ENCODE measurements at places on chromosomes 4 and X. TPM values are rescaled to one million over a fixed set of nuclear protein-coding genes. Genes with fewer than 3 reads are reported as not detected.
A peak's percentile ranks its signal among the peaks of the same experiment; 100 is the strongest.

DNA sequence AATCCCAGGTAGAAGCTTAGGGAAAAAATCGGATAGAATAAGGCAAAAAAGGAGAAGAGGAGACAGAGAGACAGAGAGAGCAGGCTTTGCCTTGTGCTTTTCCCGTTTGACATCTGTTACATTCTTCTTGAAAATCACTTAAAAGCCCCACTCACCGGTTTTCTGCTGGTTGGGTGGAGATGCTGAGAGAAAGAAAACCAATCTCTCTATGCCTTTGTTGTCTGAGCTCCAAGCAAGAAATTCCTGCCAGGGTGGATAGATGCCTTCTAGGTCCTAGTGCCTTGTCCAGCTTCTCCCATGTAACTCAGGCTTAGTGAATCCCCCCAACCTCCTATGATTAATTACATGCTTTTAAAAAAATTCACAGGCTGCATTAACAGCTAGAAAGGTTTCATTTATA lies at the start of gene DCX:
Gene DCX (minus strand): TSS at position 210 of the 400 bp plus-strand sequence. CDS start 1,794 bp downstream, outside the sequence.
- no peak for DNase-seq

GRCh38 chrX:118353081-118353850 lies 7.4 kb downstream of the WDR44 start:
- no peak for DNase-seq

DNA sequence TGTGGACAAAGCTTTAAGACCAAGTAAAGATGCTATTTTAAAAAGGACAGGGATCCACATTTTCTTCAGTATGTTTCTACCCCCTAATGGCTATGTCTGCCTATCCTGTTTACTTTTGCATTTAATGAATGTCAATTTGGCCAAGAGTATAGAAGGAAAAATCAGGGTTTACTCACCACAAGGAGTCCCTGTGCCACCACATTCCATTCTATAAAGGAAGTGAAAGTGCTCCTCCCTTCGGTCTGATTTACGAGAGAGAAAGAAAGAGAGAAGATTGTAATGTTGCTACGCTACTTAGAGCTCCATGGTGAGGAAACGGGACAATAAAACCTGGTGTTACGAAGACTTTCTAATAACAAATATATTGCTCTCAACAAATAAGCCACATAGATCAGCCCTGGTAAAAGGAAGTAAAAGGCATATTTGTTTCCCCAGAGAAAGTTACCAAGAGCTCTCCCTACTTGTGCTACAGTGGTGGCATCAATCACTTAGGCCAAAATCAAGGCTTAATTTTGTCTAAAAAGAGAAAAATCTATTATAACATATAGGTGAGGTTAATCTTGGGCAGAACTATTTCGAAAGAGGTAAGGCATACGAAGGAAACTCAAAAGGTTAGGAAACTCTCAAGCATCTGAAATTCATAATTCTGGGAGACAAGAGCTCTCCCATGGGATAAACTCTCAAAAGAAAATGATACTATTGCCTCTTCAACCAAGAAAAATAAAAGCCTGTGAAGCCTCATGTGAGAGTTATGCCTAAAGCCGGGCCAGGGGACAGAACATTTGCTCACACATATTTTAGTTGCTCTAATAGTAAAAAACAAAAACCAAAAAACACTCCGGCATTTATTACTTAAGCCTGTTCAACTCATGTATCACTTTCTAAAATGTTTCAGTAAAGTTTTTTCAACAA lies 29.5 kb downstream of the TAPT1 start:
- DNase-seq = peak; percentile 23

GRCh38 chr4:10687526-10687925 lies 3.0 kb upstream of the CLNK start:
- DNase-seq = peak; percentile 10

GRCh38 chrX:45747905-45748304 lies 547.2 kb upstream of the DIPK2B start:
- no peak for DNase-seq

GRCh38 chrX:155028129-155028528 lies 1.5 kb downstream of the FUNDC2 start:
- DNase-seq = no peak

DNA sequence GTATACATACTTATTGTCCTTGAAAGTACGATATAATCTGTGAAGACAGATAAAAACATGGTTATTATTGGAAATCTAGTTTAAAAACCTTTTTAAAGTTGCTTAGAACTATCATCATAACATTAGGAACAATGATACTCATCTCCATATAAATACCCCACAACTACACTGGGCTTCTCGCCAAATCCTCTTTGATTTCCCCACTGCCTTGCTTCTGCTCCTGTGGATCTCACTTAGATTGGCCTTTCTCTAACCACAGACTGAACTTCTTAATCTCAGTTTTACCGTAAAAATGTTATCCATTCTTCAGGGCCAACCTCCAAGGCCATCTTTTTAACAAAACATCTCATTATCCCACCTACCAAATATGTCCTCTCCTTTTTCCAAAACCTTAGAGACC lies 77.6 kb downstream of the PRKG2 start:
- DNase-seq = no peak

- DNase-seq = peak; percentile 73
Observed at GRCh38 chrX:41002026-41002425, 83.2 kb upstream of the USP9X start.

DNA sequence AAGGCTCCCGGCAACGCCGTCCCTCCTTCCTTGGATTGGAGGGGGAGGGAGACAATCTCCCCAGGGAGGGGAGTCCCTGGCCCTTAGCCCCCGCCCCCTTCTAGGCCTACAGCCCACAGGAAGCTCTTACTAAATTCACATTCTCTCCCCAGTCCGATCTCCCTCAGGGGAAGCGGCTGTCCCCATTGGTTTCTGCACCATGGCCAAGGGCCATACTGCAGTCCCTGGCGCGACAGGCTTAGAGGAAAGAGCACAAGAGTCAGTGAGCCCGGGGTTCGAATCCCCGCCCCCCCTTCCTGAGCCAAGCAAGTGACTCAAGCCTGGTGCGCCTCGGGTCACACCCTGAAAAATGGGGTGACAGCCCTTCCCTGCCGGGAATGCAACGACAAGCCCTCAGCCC lies 1.1 kb downstream of the ABLIM2 start:
- DNase-seq = peak; percentile 93

GRCh38 chr4:127441571-127441970 lies 191.2 kb upstream of the INTU start:
- no peak for DNase-seq

- no peak for DNase-seq
Observed at GRCh38 chr4:74738464-74739143, 55.7 kb downstream of the BTC start.

DNA sequence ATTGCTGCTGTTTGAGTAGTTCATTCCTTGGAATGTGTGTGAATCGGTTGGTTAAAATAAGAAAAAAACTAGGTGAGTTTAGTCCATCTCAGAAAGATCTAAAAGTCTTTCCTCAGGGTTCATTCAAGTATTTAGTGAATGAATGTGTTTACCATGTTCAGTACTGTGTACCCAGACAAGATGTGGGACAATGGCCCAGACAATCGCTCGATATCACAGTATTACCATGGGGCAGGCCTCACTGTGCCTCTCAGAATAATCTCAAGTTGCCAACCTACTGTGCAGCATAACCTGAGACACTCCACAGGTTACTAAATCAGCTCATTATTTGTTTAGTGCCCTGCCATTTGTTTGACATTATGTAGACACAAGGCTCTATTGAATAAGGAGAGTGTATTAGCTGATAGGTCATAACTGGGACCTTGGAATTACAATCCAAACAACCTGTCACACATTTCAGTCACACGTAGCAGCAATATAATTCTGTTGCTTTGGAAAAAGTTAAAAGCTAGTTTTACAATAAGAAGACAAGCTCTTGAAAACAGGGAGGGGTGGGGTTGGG lies 24.9 kb upstream of the AMOT start:
- DNase-seq = no peak

GRCh38 chr4:111230265-111230664 lies 607.4 kb upstream of the PITX2 start:
- no peak for DNase-seq

DNA sequence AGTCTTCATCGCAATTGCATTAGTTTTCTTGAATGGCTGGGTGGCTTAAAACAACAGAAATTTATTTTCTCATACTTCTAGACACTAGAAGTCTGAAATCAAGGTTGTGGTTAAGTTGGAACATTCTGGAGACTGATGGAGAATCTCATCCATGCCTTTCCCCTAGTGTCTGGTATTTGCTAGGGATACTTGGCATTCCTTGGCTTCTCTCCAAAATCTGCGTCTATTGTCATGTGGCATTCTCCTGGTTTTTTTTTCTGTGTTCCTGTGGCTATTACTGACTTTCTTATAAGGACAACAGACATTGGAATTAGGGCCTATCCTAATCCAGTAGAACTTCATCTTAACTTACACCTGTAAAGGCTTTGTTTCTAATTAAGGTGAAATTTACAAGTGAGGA lies 272.8 kb upstream of the EPHA5 start:
- DNase-seq = no peak

DNA sequence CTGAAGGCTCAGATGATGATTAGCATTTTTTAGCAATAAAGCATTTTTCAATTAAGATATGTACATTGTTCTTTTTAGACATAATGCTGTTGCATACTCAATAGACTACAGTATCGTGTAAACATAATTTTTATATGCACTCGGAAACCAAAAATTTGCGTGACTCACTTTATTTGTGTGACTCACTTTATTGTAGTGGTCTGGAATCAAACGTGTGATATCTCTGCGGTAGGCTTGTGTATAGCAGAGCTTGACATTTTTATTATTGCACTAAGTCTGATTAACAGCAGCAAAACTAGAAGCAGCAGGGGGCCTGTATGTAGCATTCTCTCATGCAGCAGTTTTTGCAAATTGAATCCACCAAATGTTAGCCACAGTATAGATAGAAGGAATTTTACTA lies 119.1 kb upstream of the PRDX4 start:
- DNase-seq = peak; percentile 3

- no peak for DNase-seq
Observed at GRCh38 chr4:140719022-140719421, 37.2 kb downstream of the TBC1D9 start.

DNA sequence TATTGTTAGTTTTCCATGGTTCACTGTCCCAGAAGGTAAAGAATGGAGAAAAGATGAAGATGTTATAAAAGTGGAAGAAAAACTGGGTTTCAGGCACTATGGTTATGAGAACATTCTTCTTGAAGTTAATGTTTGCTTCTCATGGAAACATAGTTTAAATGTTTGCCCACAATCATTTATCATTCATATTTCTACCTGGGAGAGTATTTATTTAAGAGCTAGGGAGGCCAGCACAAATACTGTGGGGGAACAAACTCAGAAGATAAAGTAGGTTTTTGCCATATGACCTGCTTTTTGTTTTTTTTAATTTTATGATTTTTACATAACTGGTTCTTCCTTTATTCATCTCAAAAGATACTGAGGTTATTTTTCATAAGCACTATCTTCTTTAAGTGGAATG lies 96.8 kb downstream of the GC start:
- DNase-seq = no peak

- no peak for DNase-seq
Observed at GRCh38 chr4:176549161-176549865, 229.5 kb downstream of the SPCS3 start.

DNA sequence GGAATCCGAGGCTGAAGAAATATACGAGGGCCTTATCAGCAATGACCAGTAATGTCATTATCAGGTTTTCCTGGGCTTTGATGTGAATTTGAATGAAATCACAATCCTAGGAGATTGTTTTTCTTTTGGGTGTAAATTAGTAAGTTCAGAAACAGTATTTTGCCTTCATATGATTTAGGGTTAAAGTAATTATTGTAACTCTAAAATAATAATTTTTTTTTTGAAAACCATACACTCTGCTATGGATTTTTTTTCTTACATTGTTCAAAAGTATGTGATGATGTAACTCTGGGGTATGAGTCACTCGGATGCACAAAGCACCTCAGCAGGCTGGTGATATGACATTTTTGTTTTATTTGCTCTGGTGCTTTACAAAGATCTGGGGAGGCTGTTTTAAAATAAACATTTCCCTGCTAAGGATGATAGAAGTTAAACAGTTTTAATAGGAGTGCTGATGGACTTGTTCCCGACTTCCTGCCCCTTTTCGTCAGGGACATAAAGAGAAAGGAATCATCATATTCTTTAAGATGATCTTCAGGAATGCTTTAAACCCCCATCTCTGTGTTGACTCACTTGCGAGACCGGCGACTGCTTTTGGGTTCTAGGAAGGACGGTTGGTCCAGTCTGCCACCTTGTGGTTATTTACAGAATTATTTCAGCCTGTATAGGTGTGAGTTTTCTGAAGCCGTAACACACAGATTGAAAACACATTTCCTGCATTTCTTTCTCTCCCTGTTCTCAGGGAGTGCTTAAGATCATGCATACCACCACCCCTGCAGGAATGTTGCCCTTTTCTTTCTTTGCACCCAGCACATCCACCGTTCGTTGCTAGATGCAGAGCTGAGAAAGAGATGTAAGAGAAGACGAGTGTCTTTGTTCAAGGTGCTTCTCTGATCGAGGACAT lies 72.5 kb downstream of the RAPGEF2 start:
- peak; percentile 89 for DNase-seq

DNA sequence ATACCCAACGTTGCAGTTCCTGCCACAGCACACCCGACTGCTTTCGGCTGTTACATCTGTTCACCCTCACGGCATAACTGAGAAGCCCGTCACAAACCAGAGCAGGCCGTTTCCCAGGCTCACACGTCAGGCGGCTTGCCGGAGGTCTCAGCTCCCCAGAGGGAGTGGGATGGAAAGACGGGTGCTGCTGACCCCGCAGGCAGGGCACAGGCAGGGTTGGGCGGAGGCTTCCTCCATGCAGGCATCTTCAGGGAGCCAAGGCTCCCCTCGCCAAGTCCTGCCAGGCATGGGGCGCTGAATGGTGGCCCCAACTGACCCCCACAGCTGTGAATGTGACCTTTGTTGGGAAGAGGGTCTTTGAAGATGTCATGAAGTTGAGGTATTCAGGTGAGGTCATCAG lies 57.5 kb downstream of the ACOX3 start:
- peak; percentile 43 for DNase-seq

DNA sequence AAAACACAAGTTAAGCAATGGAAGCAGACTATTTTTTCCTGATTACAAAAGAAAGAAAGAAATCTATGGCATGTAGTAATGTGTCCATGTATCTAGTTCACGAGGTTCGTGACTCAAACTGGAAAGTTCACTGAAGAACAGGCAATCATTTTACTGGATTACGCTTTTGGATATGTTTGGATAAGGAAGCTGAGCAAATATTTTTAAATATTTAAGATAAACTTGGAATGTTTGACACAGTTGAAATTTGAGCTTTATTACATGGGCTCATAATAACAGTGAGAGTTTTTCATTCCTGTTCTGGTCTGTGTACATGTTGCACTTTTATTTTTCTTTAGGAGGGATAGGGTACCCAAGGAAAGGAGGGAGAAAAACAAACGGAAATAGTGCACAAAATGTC lies 244.2 kb upstream of the GK2 start:
- peak; percentile 31 for DNase-seq

USP17L20 gene
- total RNA-seq = not detected

PNMA5 gene
- total RNA-seq = not detected

CXCL1 gene
- 29.7 TPM for total RNA-seq

KLKB1 gene
- total RNA-seq = 2.1 TPM

ERCC6L gene
- total RNA-seq = 0.16 TPM

P2RY4 gene
- 0.31 TPM for total RNA-seq

HOPX gene
- total RNA-seq = 17.6 TPM

RPA4 gene
- 0.57 TPM for total RNA-seq

ABCG2 gene
- 4.7 TPM for total RNA-seq

CT55 gene
- not detected for total RNA-seq

UBL4A gene
- 26.1 TPM for total RNA-seq

MCF2 gene
- 0.85 TPM for total RNA-seq

NHSL2 gene
- total RNA-seq = 10.8 TPM

KLB gene
- total RNA-seq = not detected

GABRA4 gene
- 0.19 TPM for total RNA-seq

TNIP3 gene
- 0.63 TPM for total RNA-seq
